ENCODE measurements at places on chromosomes 1 and 21.

GRCh38 chr1:208177656-208178055 is 66.5 kb downstream of the PLXNA2 start:
- no peak for DNase-seq

DNA sequence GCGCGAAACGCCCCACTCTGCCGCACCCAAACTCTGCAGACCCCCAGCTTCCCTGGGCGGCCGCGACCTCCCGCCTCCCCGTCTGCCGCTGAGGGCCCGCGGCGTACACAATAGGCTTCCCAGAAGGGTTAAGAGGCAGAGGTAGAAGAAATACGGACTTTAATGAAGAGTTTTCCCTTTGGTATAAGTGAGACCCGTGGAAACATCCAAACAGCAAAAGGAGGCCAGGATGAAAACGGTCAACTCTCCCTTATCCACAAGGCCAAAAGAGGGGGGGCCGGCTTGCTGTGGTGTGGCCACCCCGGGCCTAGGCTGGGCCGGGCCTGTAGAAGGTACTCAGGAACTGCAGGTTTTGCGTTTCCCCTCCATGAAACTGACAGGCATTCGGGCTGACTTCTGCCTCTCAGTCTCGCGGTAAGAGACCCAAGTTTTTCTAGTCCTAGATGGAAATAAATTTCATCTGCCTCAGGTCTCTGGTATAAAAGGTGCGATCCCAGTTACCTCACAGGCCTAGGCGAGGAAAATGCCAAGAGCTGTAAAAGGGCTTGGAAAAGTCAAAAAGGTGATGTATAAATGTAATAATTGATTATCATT is 671 bp upstream of the PYGO2 start:
- peak; percentile 37 for DNase-seq

GRCh38 chr1:219175212-219175564 is 1.5 kb downstream of the LYPLAL1 start:
- DNase-seq, result no peak

GRCh38 chr1:204464701-204465100 is 29.9 kb downstream of the PIK3C2B start:
- DNase-seq, result no peak

GRCh38 chr1:40338745-40339419 is 21.8 kb upstream of the COL9A2 start:
- peak; percentile 44 for DNase-seq

- DNase-seq, result no peak
Measured at GRCh38 chr21:38753114-38753513, 52.6 kb upstream of the ETS2 start.

DNA sequence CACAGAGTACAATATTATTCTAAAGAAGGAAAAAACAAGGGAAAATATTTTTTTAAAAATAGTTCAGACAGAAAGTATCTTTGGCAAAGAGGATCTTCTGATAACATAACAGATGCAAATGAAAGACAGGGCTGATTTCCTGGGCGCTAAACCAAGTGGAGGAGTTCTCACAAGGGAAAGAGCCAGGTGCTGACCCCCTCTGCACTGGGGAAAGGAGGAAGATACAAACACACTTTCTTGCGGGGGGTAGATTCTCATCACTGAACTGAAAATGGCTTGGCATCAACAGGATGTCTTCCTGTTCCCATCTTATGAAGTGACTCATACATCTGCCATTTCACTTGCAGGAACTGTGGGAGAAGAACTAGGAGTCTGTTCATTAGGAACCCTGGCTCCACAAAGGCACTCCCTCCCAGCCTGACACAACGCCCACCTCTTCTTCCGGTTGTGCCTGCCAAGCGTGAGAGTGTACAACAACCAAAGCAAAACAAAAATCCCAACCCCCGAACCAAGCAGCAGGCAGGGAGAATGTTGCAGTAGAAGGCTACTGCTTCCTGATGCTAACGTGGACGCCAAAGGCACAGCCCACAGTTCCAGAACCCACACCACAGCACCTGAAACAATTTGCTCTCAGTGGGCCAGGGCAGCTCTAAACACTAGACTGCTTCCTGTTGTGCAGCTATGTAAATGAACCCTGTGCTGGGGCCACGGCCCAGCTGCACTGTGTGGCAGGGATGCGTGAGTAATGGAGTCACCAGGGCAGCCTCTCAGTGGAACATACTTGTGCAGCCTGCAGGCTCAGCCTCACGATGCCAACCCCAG is 51.0 kb downstream of the GADD45A start:
- DNase-seq, result peak; percentile 38

- DNase-seq, result no peak
Measured at GRCh38 chr1:200778766-200779165, 40.1 kb downstream of the CAMSAP2 start.

GRCh38 chr1:20136249-20136648 is 2.9 kb upstream of the PLA2G2F start:
- no peak for DNase-seq

- no peak for DNase-seq
Measured at GRCh38 chr1:201020040-201020591, 3.4 kb downstream of the KIF21B start.

DNA sequence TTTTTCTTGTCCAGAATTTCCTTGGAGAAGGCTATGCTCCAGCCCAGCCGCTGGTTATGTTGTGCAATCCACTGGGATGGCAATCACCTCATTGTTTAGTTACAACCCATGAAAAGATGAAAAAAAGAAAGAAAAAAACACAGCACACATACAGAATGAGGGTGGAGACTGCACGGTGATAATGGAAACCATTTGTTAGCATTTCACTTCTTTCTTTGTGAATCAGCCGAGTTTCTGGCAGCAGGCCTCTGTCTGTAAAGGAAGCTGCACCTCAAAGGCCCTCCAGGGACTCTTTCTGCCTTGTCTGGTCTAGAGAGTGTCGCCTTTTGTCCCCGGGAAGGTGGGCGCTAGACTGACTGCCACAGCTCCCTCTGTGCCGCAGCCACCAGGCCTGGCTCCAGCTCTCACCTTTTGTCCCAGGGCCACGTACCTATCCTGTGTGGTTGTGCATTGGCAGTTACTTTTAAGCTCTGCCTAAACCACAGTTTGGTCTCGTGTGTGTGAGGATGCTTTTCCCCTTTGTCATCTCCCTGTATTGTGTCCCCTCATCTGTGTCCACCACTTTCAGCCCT is 35.6 kb downstream of the NGF start:
- DNase-seq, result no peak

GRCh38 chr1:204293605-204294337 is 66.0 kb downstream of the PLEKHA6 start:
- DNase-seq, result no peak

DNA sequence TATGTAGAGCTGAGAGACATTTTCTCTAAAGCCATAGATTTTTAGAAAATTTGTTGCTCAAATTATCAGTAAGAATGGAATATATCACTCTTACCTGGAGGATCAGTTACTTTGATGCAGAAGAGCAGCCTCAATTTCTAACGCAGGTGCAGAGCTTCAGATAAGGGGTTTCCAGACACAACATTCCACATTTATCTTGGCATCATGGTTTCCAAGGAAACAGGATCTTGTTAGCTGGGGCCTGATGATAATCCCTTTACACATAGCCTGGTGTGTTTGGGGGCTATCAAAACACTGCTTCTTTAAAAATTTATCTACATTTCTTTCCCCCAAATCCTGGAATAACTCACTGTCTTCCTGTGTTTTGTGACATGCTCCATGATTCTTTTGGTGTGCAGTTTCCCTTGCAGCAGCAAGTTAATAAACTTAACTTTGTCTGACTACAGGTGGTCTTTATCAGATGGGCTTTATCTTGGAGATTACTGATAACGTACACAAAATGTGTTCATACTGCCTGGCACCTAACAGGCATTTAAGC is 2.7 kb upstream of the STX12 start:
- no peak for DNase-seq

DNA sequence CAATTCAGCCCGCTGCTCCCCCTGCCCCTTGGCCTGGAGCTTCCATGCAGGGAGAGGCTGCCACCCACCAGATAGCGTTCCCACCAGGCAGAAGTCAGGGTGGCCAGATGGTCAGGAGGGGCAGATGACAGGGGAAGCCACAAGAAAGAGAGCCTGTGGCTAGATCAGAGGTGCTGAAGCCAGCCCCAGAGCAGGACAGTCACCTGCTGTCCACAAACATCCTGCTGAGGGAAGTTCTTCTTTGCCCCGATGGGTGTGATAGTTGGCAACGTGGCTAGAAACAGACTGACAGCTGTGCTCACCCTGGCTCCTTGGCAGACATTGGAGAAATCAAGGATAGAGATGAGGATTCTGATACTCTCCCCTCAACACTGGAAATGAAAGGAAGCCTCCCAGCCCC is 27.2 kb upstream of the SRP9 start:
- no peak for DNase-seq

DNA sequence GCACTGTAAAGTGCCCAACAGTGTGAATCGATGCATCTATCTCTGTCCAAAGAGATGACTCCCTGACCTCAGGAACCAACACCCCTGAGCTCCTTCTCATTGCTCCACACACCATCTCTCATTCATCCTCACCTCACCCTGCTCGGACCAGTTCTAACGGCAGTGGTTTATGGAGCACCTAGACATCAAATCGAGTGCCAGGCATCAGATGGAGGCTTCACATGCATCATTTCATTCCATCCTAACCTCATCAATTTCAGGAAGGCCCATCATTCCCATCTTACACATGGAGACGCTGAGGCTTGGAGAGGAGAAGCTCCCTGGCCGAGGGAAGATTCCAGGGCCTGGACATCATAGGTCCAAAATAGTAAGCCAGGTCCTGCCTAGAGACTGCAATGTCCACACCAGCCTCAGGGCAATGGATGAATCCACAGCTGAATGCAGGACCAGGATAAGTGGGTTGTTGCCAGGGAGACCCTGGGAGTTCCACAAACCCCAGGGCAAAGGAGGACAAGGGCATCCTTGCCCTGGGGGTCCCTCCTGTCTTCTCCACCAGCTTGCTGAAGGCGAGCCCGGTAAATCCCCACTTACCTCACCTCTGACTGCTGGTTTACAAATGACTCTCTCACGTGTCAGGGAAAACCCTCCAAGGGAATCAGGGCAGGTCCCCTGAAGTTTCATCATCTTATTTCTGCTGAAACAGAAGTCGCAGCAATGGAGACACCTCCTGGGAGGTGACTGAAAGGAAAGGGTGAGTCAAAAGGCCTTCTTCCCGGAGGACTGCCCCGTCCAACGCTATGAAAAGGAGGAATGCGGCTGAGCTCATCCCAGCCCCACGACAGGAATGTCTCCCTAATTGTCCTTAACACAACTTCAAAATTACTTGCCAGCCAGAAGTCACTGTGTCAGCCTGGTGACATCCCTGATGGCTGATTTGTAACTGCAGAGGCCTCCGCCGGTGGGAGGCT is 9.0 kb upstream of the IFFO2 start:
- DNase-seq, result no peak

DNA sequence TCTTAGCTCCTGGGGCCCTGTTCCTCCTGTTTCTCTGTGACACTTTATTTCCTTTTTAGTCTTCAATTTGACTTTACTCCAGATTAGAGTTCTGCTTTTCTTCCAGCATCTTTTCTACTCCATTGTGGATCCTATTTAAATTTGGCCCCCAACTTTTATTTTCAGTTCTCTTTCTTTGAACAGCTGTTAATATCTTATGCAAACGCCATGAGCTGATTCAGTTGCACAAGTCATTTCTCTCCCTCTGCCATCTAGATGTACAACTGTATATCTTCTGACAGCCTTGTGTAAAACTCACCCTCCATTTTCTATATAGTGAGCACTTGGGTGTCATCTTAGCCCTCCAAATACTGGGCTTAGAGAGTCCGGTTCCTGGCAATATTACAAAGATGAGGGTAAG is 42.2 kb downstream of the SPATA17 start:
- DNase-seq, result no peak

DNA sequence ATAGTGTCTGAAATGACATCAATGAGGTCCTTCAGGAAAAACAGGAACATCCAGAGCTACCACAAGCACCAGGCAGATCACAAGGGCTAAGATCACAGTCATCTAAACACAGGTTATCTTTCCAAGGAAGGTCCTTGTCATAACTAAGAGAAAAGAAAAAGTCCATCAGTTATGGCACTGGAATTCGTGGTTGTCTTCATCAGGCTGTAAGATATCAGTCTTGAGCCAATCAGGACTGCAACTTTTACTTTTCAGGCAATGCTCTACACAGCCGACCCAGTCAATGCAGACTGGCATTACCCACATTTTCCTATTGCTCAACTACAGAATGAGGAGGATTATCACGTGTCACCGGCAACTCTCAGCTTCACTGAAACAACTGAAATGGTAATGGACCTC is 26.4 kb downstream of the SORT1 start:
- DNase-seq, result no peak

DNA sequence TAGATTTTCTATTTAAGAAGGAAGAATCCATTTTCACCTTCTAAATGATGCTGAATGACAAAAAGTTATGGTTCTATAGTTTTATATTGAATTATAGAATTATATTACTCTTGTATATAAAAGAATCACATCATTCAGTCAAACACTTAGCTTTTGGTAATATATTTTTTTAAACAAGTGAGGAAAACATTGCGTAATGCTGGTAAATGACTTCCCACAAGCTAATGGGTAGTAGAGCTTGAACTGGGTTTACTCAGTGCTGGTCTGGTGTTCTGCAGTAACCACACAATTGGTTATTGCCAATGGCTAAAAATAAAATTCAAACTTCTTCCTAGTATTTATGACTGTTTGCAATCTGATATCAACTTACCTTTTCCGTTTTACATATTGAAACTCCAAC is 10.6 kb upstream of the GIPC2 start:
- DNase-seq, result no peak

DNA sequence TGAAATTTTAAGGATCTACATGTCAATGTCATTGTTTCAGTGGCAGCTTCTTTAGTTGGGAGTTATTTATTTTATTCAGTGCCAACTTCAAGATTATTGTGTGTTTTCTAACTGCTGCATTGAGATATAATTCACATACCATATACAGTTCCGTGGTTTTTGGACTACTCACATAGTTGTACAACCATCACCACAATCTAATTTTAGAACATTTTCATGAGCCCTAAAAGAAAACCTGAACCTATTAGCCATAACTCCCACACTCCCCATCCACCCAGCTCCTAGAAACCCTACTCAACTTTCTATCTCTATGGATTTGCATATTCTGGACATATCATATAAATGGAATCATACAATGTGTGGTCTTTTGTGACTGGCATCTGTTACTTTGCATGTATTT is 220.0 kb downstream of the LRRC40 start:
- DNase-seq, result no peak

DNA sequence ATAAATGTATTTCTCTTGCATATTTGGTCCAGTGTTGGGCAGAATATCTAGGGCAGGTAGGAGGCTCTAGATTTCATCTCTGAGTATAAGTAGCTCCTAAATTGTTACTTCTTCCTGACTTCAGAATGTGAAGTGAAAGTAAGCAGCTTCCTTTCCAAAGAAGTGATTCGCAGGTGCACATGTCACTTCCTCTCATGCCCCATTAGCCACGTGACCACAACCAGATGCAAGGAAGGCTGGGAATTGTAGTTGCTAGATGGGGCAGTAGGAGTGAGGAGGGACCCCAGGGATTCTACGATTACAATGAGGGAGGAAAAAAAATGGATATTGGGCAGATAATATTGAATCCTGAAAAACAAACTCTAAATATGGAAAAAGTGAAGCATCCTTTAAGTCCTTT is 113.2 kb upstream of the CYYR1 start:
- DNase-seq, result no peak

GRCh38 chr1:193356249-193356648 is 169.8 kb upstream of the B3GALT2 start:
- DNase-seq, result no peak

- DNase-seq, result no peak
Measured at GRCh38 chr1:229553621-229554130, 4.8 kb downstream of the ABCB10 start.

- DNase-seq, result no peak
Measured at GRCh38 chr1:154881820-154882535, 11.9 kb upstream of the KCNN3 start.

GRCh38 chr1:17272646-17273045 is 23.7 kb downstream of the PADI3 start:
- no peak for DNase-seq
